ENCODE measurements at places on chromosomes 7 and 10.

GRCh38 chr10:22557321-22557720 lies 157.1 kb downstream of the PIP4K2A start:
- DNase-seq = no peak

DNA sequence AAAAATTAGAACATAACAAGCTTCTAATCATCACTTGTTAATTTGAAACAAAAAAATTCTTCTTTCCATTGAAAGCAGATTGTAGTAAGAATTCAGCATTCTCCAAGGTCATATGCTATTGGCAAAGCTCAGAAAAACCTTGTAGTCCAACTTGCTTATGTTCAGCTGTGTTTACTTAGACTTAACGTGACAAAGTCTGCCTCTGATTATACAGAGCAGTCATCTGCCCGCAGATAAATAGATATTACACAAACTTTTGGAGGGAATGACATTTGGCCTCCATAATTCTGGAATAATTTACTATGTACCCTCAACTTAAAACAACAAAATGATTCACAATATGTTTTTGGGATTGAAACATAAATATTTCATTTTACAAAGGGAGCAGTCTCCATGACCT lies 45.8 kb downstream of the MKX start:
- no peak for DNase-seq

- no peak for DNase-seq
These were observed 51.5 kb downstream of the ZNRF2 start for GRCh38 chr7:30335763-30336487.

- no peak for DNase-seq
These were observed 4.7 kb upstream of the HBP1 start for GRCh38 chr7:107164092-107164491.

GRCh38 chr10:8594711-8595110 lies 540.2 kb downstream of the GATA3 start:
- no peak for DNase-seq

GRCh38 chr7:80654887-80655340 lies 16.5 kb downstream of the CD36 start:
- DNase-seq = no peak

DNA sequence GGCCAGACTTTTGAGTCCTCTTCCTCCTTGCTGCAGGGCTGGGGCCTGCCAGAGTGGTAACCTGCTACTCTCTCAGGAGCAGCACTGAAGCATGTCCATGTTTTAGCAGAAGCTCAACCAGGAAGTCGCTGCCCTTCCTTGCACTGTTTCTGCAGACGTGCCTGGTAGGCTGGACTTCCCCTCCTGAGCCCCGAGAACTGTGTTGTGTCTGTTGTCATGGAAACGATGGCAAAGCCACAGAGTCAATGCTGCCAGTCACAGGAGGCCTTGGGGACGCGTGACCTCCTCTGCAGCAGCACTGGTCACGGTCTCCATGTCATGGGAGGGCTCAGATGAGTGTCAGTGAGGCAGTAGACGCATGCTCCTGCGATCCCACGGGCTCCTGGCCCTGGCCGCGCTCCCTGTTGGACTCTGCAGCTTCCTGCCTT lies 145.5 kb downstream of the FANK1 start:
- DNase-seq = peak; percentile 94

DNA sequence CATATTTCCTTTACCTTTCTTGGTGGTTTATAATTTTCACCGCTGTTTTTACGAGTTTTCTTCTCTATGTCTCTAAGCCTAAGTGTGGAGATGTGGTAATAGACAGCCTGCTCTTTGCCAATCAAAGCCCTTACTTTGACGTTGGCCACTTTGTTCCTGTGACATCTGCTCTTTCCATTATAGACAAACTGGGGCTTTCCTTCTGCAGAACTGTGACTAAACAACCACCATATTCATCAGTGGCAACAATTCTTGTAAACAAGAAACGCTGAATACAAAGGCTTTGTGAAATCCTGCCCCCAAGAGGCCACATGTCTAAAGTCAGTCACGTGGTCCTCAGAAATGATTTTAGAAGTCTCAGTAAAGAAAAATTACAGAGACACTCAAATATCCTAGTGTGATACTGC lies 59.6 kb upstream of the CAPZA2 start:
- DNase-seq = peak; percentile 74

DNA sequence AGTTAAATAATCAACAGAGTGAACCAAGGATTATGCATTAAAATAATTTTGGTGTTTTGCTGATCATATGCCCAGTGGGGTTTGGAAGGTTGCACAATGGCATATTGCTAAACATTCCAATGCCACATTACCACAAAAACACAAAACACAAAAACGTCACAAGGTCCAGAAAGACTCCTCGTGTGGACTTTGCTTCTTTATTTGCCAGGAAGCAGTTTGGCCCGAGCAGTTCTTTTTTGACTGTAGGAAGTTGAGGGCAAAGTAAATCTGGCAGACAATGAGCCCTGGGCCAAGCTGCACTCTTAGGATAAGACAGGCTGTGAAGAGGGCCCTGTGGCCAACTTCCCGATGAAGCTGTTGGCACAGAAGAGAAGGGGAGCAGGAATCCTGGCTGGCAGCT lies 39.2 kb upstream of the SLC35B4 start:
- no peak for DNase-seq

DNA sequence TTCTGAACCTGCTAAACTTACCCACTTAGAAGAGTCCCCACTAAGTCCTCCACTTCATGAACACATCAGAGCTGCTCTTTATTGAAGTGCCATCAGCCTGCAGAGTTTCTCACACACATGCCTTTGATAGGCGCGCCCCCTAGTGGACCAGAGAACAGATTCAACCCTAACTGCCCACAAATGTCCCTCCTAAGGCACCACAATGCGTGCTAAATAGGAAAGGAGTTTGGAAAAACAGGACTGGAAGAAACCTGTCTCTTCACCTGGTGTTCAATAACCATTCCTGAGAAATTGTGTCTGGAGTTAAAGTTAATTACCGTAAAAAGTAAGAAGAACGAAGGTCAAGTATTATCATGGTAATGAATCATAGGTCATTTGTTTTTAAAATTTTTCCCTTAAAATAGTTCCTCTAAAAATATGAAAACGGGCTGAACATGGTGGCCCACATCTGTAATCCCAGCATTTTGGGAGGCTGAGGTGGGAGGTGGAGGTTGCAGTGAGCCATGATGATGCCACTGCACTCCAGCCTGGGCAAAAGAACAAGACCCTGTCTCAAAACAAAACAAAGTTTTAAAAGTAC lies 249.7 kb downstream of the ELMO1 start:
- peak; percentile 95 for DNase-seq

- DNase-seq = peak; percentile 57
These were observed 11.5 kb upstream of the AKR1B10 start for GRCh38 chr7:134515569-134516468.

- no peak for DNase-seq
These were observed 146.5 kb downstream of the FANK1 start for GRCh38 chr10:126042906-126043305.

GRCh38 chr10:63611078-63611477 lies 89.9 kb downstream of the REEP3 start:
- no peak for DNase-seq

DNA sequence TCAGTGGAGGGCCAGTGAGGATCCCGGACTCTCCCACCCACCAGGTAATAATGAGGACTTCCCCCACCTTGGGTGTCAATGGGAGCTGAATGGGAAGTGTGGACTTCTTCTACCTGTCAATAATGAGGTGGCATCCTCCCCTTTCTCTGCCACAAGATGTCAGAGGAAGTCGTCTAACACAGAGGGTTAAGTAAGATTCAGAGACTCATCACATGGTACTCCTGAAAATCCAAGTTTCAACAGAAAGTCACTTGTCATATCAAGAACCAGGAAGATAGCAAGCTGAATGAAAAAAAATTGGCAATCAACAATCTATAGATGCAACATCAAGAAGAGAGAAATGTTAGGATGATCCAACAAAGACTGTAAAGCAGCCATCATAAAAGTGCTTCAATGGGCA lies 150.9 kb upstream of the SVIL start:
- DNase-seq = no peak

- no peak for DNase-seq
These were observed 138.2 kb upstream of the MKLN1 start for GRCh38 chr7:131189488-131189887.

GRCh38 chr10:77351386-77351785 lies 286.2 kb downstream of the KCNMA1 start:
- DNase-seq = no peak

- DNase-seq = no peak
These were observed 18.6 kb downstream of the NRP1 start for GRCh38 chr10:33315891-33316290.

GRCh38 chr7:15159261-15159660 lies 256.7 kb upstream of the DGKB start:
- DNase-seq = no peak

DNA sequence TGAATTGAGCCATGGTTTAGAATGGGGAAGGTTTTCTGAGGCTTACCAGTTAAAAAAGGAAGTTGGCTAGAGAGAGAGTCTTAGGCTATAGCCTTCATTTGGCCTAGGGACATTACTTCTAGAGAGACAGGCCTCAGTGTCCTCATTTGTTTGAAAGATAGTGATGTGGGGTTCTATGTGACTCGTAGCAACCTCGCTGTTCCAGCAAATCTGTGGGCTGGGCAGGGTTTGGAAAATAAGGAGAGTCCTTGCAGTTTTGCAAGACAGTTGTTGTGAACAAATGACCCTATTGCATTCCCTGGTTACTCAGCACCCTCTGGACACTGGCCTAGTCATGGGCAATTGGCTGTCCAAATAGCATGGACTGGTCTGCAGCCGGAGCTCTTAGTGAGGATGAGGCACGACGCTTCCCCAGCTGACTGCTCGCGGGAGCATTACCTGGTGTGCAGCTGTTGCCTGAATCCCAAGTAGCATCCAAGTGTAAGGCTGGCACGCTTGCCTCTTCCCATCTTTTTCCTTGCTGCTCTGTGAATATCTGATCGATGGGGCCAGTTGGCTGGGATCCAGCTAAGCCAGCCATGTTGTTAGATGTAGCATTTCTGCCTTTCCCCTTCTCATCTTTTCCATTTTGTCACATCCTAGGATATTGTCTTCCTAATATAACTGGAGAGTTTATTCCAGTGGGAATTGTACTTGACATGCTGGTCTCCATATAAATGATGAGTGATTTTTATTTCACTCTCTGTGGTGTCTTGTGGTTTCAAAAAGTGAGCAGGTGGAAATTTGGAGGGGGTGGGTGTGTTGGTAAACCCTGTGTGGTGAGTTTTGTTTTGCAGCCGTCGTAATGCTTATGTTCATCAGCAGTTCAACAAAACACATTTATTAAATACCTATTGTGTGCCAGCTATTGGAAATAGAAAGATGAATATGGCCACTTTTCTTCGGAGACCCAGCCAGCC lies 99.8 kb downstream of the SND1 start:
- no peak for DNase-seq

- DNase-seq = no peak
These were observed 22.6 kb downstream of the CUTC start for GRCh38 chr10:99754670-99755069.

DNA sequence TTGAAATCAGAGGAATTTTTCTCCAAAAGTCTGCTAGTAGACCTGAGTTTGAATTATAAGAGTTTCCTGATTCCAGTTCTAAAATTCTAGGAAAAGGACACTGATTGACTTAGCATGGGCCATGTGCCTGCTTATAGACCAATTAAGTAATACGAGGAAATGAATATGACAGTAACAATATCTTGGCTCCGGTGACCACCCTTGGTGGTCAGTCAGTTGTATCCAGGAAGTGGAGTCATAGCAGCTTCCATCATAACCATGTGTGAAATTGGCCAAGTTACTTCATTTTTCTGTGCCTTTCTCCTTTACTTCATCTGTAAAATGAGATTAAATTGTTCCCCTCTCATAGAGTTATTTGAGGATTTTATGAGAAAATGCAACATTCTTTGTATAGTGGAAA lies 66.9 kb downstream of the MTPAP start:
- DNase-seq = no peak

GRCh38 chr7:120774481-120774880 lies 83.5 kb downstream of the TSPAN12 start:
- no peak for DNase-seq

GRCh38 chr7:86904949-86905834 lies 154.3 kb downstream of the ELAPOR2 start:
- no peak for DNase-seq

GRCh38 chr10:104260775-104261115 lies 6.1 kb downstream of the GSTO1 start:
- DNase-seq = no peak

DNA sequence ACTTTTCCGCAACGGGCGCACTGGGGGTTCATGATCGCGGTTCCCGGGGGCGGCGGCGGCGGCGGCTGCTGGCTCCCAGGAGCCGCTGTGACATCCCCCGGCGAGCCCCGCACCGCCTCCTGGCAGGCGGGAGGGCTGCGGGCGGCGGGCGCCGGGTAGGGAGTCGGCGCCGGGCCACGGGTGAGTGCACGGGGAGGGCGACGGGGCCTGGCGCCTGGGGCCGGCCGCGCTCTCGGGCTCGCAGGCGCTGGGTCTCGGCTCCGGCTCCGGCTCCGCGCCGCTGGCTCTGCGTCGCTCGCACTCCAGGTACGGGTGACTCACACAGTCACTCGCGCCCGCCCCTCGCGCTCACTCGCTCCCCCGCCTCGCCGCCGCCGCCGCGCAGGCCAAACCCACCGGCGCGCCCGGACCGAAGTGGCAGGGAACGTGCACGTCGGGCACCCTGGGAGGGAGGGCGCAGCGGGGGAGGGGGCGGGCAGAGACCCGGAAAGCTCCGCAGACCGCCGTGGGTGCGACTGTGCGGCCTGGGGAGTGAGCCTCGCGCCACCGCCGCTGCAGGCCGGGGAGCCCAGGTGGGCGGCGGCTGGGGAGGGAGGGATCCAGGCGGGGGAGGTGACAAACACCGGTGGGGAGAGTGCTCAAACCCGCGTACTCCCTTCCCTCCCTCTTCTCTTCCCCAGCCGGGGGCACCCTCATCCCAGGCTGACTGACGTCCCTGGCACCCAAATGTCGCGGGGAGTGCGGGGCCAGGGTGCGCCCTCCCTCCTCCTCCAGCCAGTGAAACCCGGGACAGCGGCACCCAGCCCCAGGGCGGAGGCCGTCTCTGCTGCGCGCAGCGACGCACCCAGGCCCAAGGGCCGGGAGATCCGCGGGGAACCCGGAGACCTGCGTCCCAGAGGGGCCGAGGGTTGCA lies 276.9 kb upstream of the NEBL start:
- DNase-seq = no peak

- no peak for DNase-seq
These were observed 3.0 kb downstream of the IKZF1 start for GRCh38 chr7:50307368-50308032.

DNA sequence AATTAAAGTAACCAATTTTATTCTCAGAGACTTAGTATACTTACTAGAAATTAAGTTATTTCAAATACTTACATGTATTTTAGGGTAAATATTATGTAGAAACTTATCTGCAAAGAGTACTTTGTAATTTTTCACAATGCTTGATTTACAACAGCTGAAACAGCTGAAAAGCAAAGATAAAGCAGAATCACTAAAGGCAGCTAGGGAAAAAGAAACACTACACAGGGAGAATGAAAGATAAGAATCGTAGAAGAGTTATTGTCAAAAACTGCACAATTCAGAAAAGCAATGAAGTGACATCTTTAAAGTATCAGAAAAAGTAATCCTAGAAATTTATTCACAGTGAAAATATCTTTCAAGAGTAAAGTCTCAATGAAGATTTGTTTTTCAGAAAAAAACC lies 69.7 kb upstream of the ZNF804B start:
- DNase-seq = no peak

Data from esophagus muscularis mucosa (tissue), 4 donors.